ENCODE measurements at places on chromosomes 5 and 9.

GRCh38 chr9:2479056-2479565 lies 142.5 kb upstream of the VLDLR start:
- no peak for DNase-seq

DNA sequence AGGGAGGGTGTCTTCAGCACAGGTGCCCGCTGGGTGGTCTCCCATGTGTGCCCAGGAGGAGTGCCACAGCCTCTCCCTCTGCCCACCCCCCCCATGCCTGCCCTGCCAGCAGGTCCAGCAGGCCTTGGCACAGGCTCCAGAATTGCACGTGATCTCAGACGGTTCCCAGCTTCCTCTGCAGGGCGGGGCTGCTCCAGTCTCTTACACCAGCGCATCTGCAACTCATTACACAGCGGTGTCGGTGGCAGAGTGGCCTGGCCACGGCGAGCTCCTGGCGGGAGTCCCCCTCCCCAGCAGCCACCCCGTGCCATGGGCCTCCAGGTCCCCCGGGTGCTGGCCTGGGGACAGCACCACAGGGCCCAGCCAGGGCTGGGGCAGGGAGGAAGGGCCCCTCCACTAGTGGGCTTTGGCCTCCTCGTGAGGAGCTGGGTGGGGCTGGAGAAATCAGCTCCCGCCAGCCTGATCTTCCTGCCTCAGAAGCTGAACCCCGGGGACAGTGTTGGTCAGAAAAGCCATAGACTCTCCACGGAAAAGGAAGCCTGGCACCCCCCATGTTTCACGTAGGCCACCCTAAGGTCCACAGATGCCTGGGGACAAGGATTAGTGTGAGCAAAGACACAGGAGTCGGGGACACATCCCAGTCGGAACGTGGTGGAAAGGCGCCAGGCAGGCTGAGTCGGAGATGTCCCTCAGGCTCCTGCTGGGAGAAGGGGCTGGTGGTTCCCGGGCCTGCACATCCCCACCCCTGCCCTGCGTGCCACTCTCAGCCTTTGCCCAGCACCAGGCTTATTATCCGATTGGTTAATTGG lies 40.2 kb downstream of the RXRA start:
- peak; percentile 89 for DNase-seq

DNA sequence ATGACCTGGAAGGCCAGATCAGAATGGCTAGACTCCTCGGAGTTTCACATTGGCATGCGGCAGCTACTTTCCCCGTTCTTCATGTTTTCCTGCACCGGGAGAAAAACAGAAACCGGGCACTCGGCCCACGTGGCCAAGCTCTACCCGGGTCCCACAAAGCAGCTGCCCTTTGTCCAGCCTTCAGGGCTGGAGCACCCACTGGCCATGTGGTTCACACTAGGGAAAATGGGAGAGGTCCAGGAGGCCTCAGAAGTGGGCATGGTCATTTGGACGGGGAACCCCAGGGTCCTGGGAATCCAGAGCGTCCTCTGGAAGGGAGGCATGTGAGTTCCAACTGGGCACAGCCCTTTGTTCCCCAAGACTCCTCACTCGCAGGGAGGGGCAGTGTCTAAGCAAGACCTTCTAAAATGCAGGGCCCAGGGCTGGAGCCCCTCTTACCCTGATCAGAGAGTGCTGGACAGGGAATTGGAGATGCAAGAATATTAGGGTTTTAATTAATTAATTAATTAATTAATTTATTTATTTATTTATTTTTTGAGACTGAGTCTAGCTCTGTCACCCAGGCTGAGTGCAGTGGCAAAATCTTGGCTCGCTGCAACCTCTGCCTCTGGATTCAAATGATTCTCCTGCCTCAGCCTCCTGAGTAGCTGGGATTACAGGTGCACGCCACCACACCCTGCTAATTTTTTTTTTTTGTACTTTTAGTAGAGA lies 97.2 kb upstream of the CPEB4 start:
- no peak for DNase-seq

GRCh38 chr9:111832449-111832848 lies 37.7 kb upstream of the SHOC1 start:
- DNase-seq, result no peak

- peak; percentile 28 for DNase-seq
Observed at GRCh38 chr5:108003178-108003577, 332.4 kb upstream of the EFNA5 start.

GRCh38 chr5:179254638-179255271 lies 90.5 kb downstream of the ADAMTS2 start:
- DNase-seq, result no peak

GRCh38 chr5:96410013-96410412 lies 23.0 kb downstream of the PCSK1 start:
- no peak for DNase-seq

- DNase-seq, result no peak
Observed at GRCh38 chr5:145855763-145856267, 17.0 kb downstream of the GRXCR2 start.

GRCh38 chr9:26131886-26132285 lies 453.6 kb upstream of the TUSC1 start:
- peak; percentile 49 for DNase-seq

- no peak for DNase-seq
Observed at GRCh38 chr9:77521091-77521490, 127.0 kb downstream of the GNA14 start.

DNA sequence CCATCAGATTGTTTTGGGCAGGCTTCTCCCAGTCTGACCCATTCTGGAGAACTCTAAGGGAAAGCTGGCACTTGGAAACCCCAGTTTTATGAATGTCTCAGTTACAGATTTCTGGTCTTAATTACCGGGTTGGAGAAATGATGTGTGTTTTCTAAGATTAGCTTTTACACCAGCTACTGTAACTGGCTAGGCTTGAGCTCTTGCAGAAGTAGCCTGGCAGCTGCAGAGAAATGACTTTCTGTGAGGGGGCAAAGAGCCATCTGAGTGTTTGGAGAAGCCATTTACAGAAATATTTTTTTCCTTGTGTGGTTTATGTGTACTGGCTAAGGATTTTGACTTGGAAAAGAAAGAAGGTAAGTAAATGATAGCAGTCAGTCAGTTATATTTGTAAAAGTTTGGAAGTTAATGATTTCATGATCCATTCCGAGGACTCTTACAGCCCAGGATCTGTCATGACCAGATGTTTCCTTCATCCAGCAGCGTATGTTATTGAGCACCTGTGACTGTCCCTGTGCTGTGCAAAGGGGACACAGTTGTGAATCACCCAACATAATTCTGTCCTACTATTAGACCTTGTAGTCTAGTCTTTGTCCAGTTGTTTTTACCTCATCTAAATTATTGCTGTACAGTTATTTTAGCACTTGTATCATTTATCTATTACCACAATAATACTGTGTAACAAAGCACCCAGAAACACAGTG lies 53.7 kb upstream of the GDNF start:
- no peak for DNase-seq
